ENCODE measurements at places on chromosomes 16 and 17.

DNA sequence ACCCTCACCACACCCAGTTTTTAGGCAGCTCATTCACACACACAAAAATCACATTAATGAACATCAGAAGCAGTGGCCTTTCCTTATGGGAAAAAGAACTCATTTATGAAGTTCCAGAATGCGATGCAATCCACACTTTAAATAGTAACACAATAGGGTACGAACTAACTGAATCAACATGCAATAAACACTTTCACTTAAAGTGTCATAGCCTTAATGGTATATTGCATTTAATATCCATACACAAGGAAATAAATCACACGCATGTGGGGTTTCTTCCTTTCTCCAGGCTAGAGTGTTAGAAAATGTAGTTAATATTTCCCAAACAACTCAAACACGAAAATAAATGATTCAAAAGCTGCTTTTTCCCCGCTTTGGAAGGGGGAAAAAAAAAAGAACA, 19.7 kb downstream of the ADCY9 start:
- DNase-seq: no peak

- DNase-seq: peak; percentile 46
Measured at GRCh38 chr16:67278773-67279295, 498 bp upstream of the PLEKHG4 start.

DNA sequence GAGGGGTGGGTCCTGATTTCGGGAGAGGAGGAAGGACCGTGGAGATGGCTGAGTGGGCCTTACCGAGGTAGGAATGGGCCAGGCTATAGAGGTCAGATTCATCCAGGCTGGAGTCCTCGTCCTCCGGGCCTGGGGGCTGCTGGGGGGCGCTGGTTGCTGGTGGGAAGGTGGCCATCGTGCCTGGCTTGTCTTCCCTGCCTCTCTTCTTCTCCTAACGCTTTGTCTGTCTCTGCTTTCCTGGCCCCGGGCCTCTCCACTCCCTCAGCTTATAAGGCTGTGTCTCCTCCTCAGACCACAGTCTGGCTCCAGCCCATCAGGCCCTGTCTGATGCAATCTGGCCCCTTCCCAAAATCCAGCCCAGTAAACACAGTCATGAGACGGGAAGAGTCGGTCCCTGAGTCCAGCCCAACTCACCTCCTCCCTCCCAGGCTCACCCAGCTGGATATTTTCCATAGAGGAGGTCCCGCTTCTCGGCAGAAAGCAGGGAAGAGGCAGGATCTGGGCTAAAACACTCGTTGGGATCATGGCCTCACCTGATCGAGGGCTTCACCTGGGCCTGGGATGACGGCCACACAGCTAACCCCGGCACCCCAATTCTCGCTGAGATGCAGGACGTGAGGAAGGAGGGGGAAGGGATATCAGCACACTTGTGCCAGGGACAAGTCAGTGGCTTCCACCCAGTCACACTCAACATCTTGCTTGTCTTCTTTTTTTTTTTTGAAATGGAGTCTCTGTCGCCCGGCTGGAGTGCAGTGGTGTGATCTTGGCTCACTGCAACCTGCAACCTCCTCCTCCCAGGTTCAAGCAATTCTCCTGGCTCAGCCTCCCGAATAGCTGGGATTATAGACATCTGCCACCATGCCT, at the start of gene NUPR1:
Gene NUPR1, minus strand, starts transcription at position 242 of the 864 bp plus-strand sequence. Its CDS starts 67 bp downstream, at position 175.
- no peak for DNase-seq

- no peak for DNase-seq
Measured at GRCh38 chr17:73968680-73969079, 234.8 kb upstream of the RPL38 start.

- DNase-seq: peak; percentile 35
Measured at GRCh38 chr16:3780570-3780969, 63.2 kb upstream of the TRAP1 start.

DNA sequence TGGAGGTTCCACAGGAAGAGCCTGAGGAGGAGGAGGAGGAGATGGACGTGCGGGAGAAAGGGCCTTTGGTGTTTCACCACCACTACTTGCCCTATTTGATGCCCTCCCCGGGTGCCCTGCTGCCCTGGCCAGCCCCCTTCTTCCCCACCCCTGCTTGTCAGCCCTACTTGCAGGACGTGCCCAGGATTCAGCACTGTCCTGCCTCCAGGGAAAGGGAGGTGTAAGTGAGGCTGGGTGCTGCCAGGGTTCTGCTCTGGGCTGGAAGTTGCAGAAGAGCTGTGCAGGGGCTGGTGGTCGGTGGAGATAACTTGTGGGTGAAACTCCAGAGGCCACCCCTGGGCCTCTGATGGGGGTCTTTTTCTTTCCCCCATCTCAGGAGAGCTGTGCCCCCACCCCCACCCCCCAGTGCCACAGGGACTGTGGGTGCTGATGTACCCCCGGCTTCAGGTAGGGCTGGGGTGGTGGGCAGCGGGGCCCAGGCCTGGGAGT, 3.0 kb downstream of the PRR29 start:
- DNase-seq: no peak

DNA sequence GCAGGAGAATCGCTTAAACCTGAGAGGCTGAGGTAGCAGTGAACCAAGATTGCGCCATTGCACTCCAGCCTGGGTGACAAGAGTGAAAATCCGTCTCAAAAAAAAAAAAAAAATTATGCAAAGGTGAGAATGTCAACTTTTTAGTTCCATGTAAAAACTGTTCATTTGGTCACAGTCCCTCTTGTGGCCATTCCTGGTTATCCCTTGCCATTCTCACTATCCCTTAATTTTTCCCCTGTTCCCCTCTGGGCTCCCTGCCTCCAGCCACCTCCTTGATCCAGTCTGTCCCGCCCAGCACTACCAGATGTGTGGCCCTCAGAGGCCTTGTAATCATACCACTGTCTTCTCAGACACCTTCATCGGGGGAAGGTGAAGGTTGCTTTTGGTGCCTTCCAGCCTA, 23.4 kb downstream of the DCAF7 start:
- DNase-seq: no peak

DNA sequence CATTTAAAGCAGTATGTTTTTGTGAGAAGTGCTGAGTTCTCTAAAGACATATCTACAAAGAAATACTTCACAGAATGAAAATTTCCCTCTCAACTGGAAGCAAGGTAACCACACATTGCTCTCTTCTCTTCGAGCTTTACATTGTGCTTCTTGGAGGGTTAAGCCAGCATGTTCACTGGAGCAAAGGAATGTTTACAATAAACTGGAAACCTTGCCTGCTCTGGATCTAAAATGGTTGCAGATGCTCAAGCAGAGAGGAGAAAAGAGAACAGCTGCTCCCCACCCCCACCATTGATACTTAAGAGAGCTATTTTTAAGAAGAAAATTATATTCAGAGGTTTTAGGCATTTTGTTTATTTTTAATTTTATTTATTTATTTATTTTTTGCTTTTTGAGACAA, 213.1 kb downstream of the CEP112 start:
- DNase-seq: no peak

GRCh38 chr17:32697728-32698625, 178.9 kb downstream of the MYO1D start:
- DNase-seq: no peak

GRCh38 chr16:2500918-2501750, 12.6 kb upstream of the ATP6V0C start:
- DNase-seq: peak; percentile 82

GRCh38 chr17:7014995-7015958, 2.9 kb downstream of the RNASEK start:
- DNase-seq: peak; percentile 95

- DNase-seq: no peak
Measured at GRCh38 chr16:67767953-67768352, 38.4 kb downstream of the RANBP10 start.

GRCh38 chr17:40361063-40361924, 3.2 kb downstream of the GJD3 start:
- DNase-seq: no peak

DNA sequence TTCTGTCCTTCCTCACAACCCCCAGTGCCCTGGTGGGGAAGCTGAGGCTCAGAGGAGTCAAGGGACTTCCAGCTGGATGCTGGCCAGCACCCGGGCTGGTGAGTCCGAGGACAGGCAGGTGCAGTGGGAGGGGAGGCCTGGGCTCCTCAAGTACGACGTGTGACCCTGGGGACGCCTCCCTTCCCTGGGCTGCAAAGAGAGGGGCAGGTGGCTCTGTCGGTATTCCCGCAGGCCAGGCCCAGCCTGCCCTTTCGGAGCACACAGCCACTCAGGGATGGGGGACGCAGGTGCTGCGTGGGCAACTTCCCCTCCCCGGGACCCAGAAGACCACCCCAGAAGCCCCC, 33.1 kb upstream of the PVALEF start:
- no peak for DNase-seq

DNA sequence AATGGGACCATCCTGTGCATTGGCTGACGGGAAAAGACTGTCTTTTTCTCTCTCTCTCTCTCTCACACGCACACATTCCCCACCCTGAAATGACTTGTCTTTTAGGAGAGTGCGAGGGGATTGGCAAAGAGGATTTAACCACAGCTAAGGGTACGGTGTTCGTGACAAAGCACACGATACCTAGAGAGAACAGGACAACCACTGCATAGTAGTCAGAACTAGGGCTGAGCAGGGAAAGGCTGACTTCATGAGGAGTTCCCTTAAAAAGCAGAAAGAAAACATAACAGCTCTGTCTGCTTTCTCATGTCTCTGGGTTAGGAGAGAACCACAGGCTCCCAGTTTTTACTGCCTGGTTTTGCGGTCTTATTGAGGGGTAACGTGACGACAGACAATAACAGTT, 742.8 kb upstream of the SOX9 start:
- no peak for DNase-seq

GRCh38 chr17:72931163-72931562, 161.3 kb downstream of the SLC39A11 start:
- no peak for DNase-seq

DNA sequence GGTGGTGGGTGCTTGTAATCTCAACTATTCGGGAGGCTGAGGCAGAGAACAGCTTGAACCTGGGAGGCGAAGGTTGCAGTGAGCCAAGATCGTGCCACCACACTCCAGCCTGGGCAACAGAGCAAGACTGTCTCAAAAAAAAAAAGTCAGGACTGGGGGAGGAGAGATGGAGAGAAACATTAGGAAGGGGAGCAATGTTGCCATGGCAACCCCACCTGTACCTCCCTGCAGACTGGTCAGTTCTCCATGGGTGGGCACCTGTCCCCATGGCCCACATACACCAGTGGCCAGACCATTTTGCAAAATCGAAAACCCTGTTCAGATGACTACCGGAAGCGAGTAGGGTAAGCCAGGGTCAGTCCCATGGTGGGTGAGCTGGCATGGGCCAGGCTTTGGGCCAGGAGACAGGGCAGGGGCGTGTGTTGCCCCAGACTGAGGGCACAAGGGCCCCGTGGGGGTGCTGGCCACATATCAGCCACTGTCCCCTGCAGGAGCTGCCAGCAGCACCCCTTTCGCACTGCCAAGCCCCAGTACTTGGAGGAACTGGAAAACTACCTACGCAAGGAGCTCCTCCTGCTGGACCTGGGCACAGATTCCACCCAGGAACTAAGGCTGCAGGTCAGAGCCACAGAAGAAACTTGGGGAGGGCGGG, 14.0 kb downstream of the TSNAXIP1 start:
- DNase-seq: no peak

- no peak for DNase-seq
Measured at GRCh38 chr16:64309398-64310110, 812.3 kb downstream of the CDH11 start.

DNA sequence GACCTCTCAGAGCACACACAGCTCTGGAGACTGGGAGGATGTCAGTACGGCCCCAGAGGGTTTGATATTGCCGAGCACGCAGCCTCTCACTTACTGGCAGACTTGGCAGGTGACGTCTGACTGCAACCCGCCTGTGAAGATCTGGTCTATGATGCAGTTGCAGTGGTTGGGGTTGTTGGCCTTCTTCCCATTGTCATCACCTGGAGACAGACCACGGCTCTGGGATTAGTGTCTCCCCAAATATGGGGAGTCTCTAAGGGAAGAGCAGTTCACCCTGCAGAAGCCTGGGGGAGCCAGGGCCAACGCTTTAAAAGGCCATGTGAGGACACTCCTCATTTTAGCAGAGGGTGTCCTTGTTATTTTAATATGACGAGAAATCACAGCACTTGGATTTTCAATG, 30.1 kb downstream of the USP22 start:
- DNase-seq: no peak

GRCh38 chr16:54331241-54332002, 44.8 kb upstream of the IRX3 start:
- DNase-seq: no peak

DNA sequence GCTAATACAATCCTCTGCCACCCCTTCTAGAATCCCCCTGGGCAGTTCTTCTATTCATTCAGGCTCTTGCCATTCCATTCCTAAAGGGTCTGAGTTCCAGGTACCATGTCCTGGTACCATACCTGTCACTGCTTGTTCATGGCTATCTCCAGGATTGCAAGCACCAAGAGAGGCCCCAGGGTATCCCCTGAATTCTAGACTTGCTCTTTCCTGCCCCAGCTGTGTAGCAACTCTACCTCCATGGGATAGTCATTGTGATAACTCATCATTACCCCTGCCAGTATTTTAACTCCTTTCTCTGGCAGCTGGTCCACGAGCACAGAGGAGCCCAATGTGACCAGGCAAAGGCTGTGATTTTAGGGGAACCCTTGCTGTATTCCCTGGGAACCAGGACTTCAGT, 143.7 kb upstream of the CDH5 start:
- no peak for DNase-seq

GRCh38 chr16:48101069-48101674, 54.6 kb downstream of the ABCC12 start:
- DNase-seq: no peak

DNA sequence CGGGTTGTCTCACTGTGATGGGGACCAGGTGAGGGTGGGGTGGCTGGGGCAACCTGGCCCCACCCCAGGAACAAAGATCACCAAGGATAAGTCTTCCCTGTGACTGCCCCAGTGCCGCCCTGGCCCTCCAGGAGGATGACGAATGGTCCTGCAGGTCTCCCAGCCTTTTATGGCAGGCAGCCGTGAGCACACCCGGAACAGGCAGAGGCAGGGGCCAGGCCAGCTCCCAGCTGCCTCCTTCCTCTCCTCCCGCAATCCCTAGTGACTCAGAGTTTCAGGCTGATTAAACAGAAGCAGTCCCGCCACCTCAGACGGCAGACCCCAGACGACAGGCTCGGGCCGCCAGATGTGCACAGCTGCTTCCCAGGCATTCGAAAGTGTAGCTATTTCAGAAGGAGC, 13.3 kb downstream of the JUP start:
- no peak for DNase-seq

DNA sequence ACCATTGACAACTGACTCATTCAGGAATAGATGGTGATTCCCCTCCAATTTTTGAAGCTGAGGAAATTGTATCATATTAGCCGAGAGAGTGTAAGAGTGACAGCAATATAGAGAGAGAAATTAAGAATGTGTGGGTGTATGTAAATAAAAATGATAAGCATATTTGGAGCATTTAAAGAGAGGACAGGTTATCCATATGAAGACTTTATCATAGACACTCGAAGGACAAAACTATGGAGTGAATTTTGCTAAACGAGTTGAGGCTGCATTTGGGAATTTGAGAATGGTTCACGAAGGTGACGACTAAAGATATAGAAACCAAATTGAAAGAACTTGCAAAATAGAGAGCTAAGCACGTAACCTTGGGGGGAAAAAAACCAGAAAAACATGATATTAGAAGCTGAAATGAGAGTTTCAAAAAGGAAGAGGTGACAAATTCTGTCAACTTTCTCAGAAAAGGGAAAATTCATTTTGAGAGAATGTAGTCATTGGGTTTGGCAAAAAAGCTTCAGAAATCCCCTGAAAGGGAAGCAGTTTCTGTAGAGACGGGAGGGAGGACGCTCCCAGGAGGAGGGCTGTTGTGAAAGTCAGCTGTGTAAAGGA, 129.7 kb downstream of the KCNJ2 start:
- no peak for DNase-seq

GRCh38 chr17:74599448-74599939, 7.4 kb upstream of the CD300LD start:
- DNase-seq: peak; percentile 2
